Mammary epithelial cell (primary cell): ENCODE measurements at places on chromosomes 4 and X.

GRCh38 chrX:15748841-15749240, 10.8 kb downstream of the CA5B start:
- DNase-seq = no peak

DNA sequence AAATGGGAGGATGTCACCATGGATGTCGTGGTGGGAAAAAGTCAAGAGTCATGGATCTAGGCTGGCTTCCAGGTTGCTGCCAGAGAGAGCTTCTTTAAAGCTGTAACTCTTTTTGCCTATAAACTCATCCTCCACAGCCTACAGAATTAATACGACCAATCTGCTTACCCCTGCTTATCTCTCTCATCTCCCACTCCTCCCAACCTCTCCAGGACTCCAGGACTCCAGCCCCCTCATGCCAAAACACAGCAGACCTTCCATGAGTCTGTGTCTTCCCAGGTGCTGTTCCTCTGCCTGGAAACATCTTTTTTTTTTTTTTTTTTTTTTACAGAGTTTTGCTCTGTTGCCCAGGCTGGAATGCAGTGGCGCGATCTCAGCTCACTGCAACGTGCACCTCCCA, 15.3 kb upstream of the SLC10A4 start:
- DNase-seq = no peak

- no peak for DNase-seq
Measured at GRCh38 chr4:137389911-137390520, 142.3 kb downstream of the PCDH18 start.

- no peak for DNase-seq
Measured at GRCh38 chrX:10223276-10223675, 66.5 kb downstream of the CLCN4 start.

GRCh38 chr4:101806914-101807313, 16.4 kb downstream of the BANK1 start:
- DNase-seq = no peak

- DNase-seq = no peak
Measured at GRCh38 chrX:114619874-114620273, 36.0 kb downstream of the HTR2C start.

- no peak for DNase-seq
Measured at GRCh38 chrX:3521396-3521795, 174.9 kb upstream of the MXRA5 start.

DNA sequence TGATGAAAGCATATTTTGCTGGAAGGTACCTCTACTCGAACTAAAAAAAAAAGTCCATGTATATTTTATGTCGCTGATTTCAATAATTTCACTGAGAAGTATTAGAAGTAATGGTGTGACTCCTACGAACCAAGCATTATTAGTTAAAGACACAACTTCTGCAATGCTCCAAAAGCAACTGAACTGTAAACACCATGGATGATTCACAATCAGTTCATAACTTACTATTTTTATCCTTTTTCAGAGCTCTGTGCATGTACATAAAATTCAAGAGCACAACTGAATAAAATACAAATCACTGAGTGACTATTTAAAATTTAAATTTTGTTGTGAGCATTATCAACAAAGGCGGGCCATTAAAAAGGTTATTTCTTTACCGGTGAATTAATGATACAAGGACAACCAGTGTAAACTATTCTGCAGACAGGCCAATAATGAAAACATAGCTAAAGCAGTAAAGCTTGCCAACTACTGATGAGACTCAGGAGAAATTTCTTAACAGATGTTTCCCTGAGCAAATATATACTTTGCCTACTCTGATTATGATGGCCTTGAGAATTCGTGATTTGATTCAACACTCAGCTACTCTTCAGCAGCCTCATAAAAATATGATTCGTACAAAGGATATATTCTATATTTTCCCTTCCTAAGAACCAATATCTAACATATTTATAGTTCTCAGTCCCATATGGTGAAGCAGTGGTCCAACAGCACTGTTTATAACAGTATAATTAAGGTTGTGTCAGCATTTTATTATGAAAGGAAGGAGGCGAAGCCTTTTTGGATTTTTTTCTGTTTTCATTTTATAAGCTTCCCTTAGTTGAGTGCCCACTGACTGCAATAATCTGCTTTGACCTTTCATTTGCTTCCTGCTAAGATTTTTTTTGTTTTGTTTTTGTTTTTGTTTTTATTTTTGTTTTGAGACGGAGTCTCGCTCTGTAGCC, 62.8 kb upstream of the NEIL3 start:
- no peak for DNase-seq

DNA sequence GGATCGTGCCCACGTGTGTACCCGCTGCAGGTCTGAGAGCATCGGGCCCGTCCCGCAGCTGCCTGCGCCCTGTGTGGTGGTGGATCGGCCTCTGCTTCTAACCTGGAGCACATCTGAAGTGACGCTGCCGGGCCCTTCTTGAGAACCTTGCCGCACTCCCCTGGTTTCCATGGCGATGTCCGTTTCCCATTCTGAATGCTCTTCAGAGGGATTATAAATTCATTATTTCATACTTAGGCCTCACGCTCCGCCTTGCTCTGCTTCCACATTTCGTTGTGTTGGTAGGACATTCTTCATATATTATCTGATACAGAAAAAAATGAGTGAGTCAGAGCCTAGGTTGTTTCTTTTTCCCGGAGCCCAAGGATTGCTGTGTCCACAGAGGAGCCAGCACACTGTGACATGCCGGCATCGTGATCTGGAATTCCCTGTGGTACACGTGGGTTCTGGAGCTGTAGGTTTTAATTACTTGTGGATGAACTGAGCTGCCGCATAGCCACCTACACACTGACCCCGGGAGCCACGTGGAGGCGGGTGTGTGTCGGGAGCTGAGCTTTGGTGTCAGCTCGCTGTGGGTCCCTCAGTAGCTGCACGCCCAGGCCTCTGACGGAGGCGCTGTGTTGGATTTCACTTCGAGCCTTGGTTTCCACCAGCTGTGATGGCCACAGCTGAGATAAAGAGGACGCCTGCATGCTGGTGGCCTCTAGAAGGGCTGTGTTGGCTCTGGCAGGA, 63.4 kb downstream of the PSAPL1 start:
- no peak for DNase-seq

GRCh38 chr4:83758285-83758684, 222.4 kb downstream of the GPAT3 start:
- no peak for DNase-seq
